ENCODE measurements at places on chromosomes 5 and 9.

DNA sequence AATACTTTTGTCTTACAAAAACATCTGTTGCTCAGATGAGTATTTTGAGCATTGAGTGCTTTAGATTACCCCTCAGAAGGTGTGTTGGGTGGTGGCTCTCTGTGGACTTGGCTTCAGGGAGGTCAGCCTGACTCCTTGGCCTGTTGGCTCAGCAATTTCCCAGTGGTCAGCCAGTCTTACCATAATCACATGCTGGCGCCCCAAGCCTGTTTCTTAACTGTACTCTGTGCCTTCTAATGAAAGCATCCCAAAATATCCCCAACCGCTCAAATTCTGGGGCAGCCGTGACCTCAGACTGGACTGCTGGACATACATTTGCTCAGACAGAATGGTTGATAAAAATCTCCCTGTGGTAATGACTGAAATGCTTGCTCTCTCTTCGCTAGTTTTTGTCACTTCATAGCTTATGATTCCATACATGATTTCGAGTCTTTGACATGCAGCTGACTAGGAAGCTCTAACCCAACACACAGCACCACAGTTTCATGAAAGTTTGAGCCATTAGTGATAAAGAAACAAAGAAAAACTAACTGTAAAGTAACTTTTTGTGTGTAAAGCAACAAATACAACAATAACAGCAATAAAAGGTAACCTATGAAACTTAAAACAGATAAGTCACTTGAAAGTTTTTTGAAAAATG is 562.2 kb upstream of the MEF2C start:
- DNase-seq, result no peak

- DNase-seq, result no peak
These were observed 109.8 kb downstream of the RGS3 start for GRCh38 chr9:113573046-113573958.

DNA sequence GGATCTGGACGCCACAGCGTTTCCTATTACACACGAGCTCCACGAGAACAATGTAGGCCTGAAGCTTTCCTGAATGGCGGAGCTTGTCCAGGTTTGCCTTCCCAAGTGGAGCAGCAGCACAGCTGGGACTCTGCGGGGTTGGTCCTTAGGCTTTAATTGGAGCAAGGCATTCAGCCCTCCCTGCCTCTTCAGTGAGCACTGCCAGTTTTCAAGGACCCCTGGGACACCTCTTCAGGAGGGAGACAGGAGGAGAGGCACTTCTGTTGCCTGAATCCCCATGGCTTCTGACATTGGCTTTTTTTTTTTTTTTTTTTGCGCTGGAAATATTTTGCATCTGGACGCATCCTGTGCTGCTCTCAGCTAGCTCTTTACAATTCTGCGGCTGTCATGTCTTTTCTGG is 179.4 kb downstream of the SEMA6A start:
- no peak for DNase-seq

DNA sequence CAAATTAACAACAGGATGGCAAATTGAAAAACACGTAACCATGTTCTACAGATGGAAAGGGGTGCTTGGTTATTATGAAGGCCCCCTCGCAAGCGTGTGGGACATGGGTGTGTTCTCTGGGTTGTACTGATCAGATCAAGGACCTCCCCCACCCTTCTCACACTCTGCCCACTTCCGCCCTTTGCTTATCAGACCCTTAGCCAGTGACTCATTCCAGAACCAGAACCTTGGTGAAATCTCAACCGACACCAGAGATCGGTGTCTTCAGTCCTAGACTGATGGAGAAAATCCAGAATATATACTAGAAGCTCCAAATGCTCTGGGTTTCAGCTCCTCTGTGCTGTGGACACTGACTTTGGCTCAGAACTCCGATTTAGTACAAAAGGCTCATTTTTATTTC is 64.9 kb downstream of the PTTG1 start:
- DNase-seq, result peak; percentile 92

- no peak for DNase-seq
These were observed 22.5 kb downstream of the PPP3R2 start for GRCh38 chr9:101572316-101572715.

DNA sequence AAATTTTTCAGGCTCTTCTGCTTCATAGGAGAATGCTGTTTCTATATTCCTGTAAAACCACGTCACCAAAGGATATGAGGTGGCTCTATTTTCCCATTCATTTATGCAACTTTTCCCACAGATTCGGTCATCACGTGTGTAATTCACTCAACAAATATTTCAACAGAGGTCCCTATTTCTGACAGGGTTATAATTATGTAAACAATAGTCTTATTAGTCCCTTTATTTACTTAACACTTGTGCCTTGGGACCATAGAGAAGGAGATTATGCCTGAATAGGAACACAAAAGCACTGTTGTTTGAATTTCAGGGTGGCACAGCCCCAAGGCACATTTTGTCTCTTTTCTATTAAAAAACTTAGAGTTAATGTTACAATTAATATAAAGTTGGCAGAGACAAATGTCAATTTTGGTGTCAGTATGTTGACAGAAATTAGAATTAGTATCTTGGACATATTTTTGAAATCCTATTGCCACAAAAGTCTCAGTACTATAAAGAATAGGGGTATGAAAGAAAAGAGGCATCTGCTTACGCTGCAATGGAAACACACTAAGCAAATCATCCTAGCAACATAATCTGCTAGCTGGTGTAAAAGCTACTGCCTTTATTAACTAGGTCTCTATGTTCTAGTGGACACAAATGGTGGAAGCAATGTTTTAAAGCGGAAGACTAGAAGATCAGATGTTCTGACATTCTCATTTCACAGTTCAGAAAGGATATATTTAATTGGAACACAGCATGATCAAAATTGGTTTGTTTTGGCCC is 229.1 kb upstream of the TBCA start:
- no peak for DNase-seq

DNA sequence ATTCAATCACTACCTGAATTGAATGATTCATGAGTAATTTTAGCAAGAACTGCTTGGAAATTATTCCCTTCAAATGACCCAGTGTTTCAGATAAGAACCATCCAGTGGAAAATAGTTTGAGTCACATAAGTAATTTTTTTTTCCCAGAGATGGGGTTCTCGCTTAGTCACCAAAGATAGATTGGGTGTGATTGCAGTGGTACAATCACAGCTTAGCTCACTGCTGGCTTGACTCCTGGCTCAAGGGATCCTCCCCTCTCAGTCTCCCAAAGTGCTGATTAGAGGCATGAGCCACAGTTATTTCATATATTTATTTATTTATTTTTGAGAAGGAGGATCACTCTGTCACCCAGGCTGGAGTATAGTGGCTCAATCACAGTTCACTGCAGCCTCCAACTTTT is 574.5 kb upstream of the ARRDC3 start:
- no peak for DNase-seq

- DNase-seq, result no peak
These were observed 141.9 kb upstream of the RASA1 start for GRCh38 chr5:87125766-87126165.

DNA sequence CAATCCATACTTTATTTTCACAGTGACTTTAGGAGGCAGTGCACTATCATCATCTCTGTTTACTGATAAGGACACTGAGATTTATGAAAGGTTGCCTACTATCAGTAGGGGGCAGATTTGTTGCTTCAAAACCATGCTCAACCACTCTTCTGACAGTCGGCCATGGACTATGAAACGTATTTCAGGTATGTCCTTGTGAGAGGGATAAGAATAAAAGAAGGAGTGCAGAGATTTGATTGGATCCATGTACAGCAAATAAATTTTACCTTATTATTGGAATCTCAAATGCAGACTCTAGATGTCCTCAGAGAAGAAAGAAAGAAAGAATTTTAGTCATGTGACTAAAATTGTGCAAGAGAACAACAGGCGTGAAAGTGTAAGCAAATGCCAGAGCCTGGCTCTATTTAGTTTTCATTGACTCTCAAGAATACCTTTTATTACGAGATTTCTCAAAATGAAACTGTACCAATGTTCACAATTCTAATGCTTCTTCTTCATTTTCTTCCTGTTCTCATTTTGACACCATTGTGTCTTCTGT is 296.6 kb upstream of the RASA1 start:
- DNase-seq, result peak; percentile 16

- no peak for DNase-seq
These were observed 8.1 kb downstream of the IL12B start for GRCh38 chr5:159322180-159322579.

DNA sequence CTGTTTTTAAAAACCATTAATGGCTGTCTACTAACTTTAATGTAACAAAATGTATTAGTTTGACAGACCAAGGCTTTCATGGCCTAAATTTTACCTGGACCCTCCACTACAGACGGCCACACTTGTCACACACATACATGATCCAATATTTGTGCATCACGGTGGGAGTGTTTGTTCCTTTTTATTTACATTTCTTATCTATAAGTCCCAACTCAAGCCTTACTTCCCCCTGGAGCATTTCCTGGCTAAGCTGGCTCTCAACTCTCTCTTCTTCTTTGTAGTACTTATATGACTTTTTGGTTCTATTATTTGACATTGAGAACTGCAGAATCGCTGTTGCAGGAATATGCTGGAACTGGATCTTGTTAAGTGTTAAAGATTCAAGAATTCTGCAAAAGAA is 534.4 kb downstream of the RAB3C start:
- no peak for DNase-seq

DNA sequence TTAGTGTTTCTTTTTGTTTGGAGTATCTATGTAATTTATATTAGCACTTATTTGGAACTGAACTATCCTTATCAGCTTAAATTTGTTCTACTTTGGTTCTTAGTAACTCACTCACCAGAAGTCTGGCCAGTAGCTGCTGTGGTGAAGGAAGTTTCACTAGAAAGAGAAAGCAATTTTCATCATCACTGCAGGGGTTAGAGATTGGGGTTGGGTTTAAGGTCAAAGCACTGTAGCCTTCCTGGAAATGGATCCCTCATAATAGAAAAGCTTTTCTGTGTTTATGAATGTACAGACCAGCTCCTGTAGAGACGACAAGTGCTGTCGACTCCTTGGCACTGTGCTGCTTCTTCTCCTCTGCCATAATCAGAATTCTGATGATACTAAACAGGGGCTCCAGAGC is 22.2 kb downstream of the MROH2B start:
- no peak for DNase-seq

DNA sequence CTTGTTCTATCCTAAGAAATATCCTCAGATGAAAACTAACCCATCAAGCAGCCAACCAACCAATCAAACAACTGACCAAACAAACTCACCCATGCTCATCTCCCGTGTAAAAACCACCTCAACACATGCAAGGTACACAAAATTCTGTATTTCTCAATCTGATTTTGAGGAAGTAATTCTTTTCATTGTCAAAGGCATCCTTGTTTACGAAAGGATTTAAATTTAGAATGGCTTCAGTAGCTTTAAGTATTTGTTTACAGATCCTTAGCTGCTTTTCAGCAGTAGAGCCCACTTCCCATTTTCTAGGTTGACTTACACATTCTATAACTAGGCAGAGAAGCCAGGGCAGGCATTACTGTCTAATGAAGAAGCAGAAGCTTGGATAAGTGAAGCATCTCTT is 78.6 kb downstream of the NTRK2 start:
- DNase-seq, result no peak

DNA sequence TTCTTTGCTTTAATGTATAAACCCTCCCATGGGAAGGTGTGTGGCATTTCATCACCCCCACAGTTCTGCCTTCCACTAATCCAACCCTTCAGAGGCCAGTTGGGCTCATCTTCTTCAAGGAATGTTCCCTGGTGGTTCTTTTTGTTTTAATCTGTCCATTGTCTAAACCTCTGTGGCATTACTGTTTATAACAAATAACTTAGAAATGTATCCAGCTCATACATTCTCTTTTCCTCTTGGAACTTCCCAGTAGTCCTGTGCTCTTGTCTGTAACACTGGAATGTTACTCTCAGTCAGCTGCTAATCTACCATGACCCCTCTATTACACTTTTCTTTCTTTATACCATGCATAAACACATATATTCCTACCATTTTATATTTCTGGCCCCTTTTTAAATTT is 213.5 kb upstream of the TARS1 start:
- DNase-seq, result no peak

- DNase-seq, result no peak
These were observed 39.3 kb upstream of the TENT4A start for GRCh38 chr5:6673963-6674362.

GRCh38 chr5:36957953-36958537 is 81.5 kb downstream of the NIPBL start:
- no peak for DNase-seq

DNA sequence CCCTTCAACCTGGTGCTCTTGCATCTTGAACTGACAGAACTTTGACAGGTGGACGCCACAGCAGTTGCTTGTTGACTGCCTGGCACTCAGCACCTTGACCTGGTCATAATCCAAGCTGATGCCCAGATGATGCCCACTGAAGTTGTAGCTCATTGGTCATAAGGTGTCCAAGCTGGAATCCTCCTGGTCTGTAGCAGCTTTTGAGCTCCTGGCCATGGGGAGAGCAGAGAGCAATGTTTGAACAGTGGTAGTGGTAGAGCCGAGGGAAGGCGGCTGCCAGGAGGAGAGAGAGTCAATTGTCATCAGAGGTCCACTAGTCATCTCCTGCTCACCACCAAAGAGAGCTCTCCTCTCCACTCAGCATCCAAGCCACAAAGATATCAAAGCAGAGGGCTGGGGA is 23.3 kb downstream of the CSF2 start:
- no peak for DNase-seq

DNA sequence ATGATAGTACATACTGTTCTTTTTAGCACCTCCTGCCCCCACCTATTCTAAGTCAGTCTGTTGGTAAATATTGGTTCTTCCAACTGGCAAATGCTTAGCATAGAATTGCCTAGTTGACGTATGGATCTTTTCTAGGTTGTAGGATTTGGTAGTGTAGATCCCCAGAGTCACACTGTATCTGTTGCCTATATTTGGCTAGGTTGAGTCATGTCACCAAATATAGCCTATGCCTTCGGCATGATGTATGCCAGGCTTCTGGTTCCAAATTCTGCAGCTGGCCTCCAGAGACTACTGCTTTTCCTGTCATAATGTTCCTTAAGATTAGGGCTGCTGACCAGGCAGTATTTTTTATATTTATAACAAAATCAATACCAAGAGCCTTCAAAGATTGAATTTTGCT is 38.2 kb downstream of the CPEB4 start:
- DNase-seq, result no peak

DNA sequence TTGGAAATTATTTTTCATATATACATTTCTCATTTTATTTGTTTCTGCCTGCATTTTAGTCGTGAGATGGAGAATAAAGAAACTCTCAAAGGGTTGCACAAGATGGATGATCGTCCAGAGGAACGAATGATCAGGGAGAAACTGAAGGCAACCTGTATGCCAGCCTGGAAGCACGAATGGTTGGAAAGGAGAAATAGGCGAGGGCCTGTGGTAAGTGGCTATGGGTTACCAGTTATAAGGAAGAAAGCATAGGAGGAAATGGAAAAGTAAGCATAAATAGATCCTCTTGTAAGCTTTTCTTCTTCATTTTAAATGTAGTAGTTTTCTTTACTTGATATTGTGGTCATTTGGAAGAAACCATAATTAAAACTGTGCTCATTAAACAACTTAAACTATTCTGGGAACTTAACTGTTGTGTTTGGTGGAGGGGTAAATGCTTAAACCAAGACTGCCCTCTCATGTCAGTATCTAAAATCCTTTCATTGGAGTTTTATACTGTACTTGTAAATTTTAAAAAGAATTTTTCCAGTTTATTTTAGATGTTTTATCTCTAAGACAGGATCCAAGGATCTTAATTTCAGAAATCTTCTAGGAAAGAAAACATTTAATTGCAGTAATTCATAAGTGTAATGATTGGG is 41.3 kb downstream of the MAP3K1 start:
- DNase-seq, result no peak
